Putamen (tissue), 1 donor: ENCODE measurements at places on chromosomes 16 and 17.

DNA sequence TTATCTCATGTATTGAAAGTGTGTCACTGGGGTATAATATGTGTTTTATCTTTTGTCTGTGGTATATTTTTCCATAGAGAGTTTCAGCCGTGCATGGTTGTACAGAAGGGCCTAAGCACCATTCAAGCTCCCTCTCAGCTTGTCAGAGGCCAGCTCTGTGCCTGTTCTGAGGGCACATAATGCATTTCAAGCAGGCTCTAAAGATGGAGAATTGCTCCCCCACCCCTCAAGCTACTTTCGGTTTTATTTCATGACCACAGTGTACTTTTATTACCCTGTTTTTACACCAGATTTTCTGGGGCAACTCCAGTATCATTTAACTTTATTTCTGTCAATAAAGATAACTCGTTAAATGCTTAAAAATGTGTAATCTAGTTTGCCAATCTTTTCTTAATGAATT, 131.7 kb downstream of the SHISA6 start:
- DNase-seq, result no peak

DNA sequence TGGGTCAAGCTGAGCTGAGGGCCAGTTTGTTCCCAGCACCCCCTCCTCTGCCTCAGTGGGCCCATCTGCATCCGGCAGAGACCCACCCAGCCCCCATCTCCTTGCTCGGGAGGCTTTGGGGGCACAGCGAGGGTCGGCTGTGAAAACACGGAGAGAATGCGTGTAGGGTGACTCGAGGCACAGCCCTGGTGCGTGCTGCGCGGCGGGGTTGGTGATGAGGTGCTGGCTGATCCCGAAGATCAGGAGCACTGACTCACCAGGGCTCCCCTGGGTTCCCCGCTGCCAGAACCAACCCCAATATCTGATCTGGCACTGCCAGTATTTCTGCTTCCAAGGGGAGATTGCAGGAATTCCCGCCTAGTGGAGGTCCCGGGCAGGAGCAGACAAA, 7.5 kb upstream of the KRT17 start:
- DNase-seq, result no peak

DNA sequence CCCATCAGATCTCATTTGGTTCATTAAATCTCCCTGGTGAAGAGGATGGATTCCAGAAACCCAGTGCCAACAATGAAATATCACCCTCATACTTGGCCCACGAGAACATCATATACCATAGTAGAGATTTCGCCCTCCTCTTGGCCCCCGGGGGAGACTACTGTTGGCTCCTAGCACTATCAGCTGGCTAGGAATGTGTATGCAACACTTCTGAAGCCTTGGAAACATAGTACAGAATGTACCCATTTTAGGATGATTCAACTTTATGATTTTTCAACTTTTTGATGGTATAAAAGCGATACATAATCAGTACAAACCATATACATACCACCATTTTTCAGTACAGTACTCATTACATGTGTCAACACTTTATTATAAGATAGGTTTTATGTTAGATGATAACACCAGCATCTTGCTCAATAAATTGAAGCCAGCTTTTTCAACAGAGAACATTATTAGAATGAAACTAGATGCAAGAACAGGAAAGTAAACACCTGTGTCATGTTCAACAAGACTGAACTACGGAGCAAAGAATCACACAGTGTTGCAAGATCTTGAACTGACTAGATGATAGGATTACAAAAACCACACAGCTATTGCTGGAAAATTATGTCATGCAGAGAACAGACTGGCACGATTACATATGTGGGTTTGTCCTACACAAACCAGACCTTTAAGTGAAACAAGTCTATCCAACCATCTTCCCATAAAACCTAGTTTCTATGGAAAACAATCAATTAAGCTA, 17.2 kb downstream of the RSL1D1 start:
- DNase-seq, result no peak

DNA sequence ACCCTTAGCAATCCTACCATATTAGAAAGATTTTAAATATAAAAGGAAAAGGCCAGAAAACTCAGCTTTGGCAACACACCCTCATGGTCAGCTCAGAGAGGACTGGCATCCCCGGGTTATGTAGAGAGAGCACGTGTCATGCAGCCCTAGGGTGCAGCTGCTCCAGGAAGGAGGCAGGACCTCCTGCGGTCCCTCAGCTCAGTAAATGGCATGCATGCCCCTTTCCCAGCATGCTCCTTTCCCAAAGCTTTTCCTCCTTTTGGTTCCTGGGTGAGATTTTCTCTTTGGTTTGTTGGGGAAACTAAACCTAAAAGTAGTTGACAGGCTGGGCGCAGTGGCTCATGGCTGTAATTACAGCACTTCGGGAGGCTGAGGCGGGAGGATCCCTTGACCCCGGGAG, 3.9 kb downstream of the GAN start:
- DNase-seq, result no peak

DNA sequence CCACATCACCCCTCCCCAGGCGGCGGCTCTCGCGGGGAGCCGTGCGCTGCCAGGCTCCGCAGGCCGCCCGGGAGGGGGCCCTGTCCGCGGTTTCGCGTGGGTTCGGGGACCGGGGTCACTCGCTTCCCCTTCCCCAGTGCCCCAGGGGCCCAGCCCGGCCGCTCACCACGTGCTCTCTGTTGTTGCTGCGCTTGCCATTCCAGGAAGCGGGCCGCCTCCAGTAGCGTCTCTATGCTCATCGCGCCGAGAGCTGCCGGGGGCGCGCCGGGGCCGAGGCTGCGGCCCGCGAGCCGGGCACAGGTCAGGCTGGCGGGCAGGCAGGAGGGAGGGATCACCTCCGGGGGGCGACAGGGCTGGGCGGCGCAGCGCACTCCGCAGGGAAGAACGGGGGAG, 390 bp downstream of the MNT start:
- no peak for DNase-seq

DNA sequence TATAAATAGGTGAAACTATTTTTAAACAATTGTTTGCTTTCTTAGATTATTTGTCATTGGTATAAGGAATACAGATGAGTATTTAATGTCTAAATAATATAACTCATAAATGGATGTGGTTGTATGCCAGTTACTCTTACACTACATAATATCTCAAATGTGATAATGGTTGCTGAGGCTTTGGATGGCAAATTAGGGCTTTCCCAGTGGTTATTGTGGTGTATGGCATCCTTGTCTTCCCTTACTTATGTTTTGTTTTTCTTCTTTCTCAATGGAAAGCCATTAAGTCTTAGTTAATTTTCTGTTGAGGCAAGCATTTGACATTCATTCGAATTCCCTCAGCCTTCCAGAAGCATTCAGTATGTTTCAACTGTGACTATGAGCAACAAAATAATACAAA, 10.5 kb downstream of the OMG start:
- DNase-seq, result no peak

DNA sequence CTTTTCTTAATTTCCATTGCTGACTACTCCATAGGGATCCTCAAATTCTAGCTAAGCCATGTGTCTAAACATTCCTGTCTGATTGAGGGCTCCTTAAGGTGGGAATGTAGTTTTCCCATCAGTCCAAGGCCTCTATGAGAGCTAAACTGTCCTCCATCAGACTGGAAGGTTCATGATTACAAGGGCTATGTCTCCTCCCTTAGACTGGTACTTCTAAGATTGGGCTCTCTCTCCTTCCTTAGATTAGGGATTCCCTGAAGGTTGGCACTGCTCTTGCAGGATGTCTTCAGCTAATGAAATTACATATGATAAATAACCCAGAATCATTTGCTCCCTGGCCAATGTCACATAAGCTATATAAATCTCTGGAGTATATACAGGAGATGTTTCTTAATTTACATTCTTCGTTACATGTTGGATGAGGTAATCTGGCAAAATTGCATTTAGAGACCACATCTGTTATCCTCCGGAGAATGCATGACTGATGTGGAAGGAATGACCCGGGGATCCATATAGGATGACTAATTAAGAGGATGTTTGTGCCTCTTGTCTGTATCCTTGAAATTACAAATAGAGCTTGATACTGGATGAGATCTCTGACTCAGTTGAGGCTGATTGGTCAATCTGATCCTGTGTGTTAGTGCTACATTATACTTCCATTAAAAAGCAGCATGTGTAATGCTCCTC, 14.2 kb downstream of the B4GALNT2 start:
- DNase-seq, result no peak

- peak; percentile 76 for DNase-seq
These were observed at the start of gene TUBB3 for GRCh38 chr16:89922884-89923639. Gene TUBB3 (plus strand): TSS chr16:89923342. CDS start chr16:89923402, 60 bp downstream.

DNA sequence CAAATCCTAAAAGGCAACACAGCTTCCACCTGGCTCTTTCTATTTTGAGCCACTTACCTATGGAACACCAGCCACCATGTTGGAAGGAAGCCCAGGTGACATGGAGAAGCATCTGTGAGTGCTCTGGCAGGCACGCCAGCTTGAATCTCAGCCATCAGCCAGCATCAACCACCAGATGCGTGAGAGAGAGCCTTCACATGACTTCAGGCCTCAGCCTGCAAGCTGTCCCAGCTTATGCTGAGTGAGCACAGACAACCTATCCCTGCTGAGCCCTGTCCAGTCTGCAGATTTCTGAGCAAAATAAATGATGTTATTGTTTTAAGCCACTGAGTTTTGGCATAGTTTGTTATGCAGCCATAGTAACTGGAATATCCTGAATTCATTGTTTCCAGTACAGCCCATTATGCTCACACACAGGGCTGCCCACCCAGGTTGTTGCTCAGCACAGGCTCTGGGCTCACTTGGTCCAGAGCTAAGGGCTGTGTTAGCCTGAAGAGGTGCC, 35.1 kb downstream of the TMEM238L start:
- DNase-seq, result no peak

DNA sequence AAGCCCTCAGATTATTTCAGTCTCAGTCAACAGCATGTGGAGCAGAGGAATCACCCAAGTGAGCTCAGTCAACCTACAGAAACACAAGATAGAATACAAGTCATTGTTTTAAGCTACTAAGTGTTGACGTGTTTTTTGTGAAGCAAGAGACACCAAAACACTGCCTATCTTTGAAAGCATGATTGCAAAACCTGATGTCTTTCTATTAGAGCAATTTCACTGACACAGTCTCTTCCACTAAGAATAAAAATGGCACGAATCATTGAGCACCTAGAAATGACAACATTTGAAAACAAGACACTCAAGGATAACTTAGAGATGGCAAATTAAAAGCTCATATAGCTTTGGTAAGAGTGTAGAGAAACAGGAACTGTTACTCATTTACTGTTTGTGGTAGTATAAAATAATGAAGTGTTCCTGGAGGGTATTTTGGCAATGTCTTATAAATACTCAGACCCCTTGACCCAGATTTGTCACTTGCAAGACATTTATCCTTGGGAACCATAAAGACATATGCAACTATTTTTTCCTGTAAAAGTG, 407.1 kb upstream of the XYLT1 start:
- no peak for DNase-seq

DNA sequence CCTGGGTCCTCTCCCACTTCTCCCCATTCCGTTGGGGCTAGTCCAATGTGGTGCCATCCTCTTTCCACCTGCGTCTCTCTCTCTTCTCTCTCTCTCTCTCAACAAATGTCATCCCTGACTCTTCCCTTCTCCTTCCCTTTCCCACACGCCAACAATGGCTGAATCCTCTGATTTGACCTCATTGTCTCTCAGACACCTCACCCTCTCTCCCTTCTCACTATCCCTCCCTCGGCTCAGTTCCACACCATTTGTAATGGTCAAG, 628 bp upstream of the ZNF18 start:
- DNase-seq, result no peak

DNA sequence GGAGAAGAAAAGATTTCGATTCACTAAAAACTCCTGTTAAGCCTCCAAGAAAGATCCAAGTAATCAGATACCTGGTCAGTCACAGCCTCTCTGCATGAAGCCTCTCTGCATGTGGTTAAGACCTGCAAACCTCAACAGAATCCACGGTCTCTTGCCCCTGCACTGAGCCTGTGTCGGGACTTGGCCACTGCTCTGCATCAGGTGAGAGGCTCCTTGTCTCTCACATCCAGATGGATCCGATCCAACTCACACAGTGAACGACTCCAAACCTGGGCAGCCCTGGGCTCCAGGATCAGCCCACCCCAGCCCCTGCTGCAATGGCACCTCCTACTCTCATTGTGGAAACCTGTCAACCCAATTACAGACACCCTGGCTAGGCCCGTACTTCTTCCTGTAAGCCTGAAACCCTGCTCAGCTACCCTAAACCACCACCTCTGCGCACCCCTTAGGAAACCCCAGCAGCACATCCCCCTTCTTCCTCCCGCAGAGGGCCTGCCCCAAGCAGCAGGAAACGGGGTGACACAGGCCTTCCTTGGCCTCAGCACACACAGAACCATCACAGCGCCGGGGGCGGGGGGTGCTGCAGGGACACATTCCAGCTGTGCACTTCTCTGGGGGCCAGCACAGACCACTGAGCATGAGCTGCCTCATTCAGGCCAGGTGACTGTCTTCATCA, 129.5 kb downstream of the ANKRD11 start:
- no peak for DNase-seq

GRCh38 chr17:45784741-45785479, 790 bp downstream of the CRHR1 start:
- DNase-seq, result no peak

DNA sequence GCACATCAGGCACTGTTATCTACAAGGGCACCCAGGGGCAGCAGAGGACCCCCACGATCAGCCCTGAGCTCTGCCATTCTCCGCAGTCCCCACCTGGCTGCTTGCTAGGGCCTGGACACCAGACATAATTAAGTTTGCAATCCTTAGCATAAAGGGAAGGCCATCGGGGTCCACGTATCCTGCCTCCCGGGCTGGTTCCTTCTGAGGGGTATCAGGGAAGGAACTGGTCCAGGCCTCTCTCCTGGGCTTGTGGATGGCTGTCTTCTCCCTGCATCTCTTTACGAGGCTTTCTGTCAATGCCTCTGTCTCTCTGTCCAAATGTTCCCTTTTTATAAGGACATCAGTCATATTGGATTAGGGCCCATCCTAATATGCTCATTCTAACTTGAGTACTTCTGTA, 77.8 kb downstream of the CYLD start:
- DNase-seq, result no peak

DNA sequence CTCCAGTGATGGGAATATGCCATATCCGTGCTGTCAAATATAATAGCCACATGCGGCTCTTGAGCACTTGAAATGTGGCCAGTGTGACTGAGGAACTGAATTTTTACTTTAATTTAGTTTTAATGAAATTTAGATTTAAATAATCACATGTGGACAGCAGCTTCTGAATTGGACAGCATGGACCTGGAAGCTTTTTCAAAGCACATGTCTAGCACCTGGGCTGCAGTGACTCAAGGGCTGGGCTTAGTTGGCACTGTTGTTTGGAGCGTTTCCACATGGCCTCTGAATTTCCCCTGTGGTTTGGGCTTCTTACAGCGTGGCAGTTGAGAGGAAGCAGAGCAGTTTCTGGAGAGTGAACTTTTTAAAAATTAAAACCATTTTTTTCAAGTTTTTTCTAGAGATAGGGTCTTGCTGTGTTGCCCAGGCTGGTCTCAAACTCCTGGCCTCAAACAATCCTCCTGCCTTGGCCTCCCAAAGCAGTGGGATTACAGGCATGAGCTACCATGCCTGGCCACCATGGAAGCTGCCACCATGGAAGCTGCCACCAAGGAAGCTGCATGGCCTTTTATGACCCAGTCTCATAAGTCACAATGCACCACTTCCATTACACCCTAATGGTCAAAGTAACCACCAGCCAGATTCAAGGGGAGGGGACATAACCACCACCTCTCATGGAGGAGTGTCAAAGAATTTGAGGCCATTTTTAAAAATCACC, 6.7 kb upstream of the TOB1 start:
- DNase-seq, result no peak
